ENCODE measurements at places on chromosomes 2 and 18. TPM values are rescaled to one million over a fixed set of nuclear protein-coding genes. Genes with fewer than 3 reads are reported as not detected.

DSG2 gene
- total RNA-seq = 4.7 TPM

SLC9A2 gene
- 0.36 TPM for total RNA-seq

TCF23 gene
- total RNA-seq = not detected

FRZB gene
- 10.2 TPM for total RNA-seq

CWC22 gene
- total RNA-seq = 19.5 TPM

CCNT2 gene
- 110 TPM for total RNA-seq

ALLC gene
- not detected for total RNA-seq

AQP12A gene
- not detected for total RNA-seq

DUSP19 gene
- 5.9 TPM for total RNA-seq

DTYMK gene
- total RNA-seq = 13.6 TPM

SYT4 gene
- 121 TPM for total RNA-seq

ZNF2 gene
- 8.0 TPM for total RNA-seq

DES gene
- 2.0 TPM for total RNA-seq

UPP2 gene
- 0.27 TPM for total RNA-seq

TSPYL6 gene
- 0.18 TPM for total RNA-seq

CGREF1 gene
- total RNA-seq = 22.1 TPM
